ENCODE measurements at places on chromosomes 7 and 10. TPM values are rescaled to one million over a fixed set of nuclear protein-coding genes. Genes with fewer than 3 reads are reported as not detected.

SLC18A3 gene
- total RNA-seq: not detected

- DNase-seq: no peak
Observed at GRCh38 chr7:43960933-43961332, 34.7 kb downstream of the UBE2D4 start.

DNA sequence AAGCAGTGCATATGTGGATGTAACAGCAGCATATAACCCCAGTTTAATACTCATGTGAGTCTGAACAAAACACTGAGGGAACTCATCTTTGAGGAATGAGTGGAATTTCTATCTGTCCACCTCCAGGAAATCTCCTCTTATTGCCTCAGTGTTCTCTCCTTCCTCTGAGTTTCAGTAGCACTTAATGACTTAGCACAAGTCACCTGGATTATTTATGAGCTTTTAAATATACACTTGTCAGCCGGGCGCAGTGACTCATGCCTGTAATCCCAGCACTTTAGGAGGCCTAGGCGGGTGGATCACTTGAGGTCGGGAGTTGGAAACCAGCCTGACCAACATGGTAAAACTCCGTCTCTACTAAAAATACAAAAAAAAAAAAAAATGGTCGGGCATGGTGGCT, 4.3 kb downstream of the LRRC20 start:
- peak; percentile 78 for DNase-seq

DNA sequence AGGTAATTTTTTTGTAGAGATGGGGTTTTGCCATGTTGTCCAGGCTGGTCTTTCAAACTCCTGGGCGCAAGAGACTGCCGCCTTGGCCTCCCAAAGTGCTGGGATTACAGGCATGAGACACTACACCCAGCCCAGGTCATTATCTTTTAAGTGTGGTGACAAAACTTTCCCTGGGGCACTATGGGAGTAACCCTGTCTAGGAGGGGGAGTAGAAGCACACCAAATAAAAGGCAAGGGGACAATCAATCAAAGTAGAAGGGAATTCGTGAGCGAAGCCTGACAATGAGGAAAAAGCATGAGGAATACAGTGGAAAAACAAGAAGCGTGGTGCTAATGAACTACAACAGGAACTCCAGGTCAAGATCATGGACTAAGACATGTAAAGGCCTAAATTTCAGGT, 31.4 kb downstream of the IDE start:
- no peak for DNase-seq

Data from fibroblast of the aortic adventitia (primary cell).